Activated CD4-positive, alpha-beta T cell treated with anti-CD3 and anti-CD28 coated beads, Interleukin-10, Interleukin-2, amounts not matched to agents 100 ng/mL and 50 ng/mL, durations not matched to agents 16 hours and 8 hours (primary cell): ENCODE measurements at places on chromosomes 6 and 20.

DNA sequence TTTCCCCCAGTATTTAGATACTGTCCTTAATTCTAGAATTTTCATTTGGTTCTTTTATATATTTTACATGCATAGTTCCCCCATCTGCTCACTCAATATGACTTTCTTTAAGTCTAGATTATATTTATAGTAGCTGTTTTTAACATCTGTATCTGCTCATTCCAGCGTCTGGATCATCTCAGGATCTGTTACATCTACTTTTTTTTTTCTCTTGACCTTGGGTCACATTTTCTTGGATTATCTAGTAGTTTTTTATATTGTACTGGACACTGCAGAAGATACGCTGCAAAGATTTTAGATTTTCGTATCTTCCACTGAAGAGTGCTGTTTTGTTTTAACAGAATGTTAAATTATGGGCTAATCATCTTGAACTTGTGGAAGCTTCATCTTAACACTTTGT is 20.7 kb downstream of the RAB22A start:
- no peak for DNase-seq

DNA sequence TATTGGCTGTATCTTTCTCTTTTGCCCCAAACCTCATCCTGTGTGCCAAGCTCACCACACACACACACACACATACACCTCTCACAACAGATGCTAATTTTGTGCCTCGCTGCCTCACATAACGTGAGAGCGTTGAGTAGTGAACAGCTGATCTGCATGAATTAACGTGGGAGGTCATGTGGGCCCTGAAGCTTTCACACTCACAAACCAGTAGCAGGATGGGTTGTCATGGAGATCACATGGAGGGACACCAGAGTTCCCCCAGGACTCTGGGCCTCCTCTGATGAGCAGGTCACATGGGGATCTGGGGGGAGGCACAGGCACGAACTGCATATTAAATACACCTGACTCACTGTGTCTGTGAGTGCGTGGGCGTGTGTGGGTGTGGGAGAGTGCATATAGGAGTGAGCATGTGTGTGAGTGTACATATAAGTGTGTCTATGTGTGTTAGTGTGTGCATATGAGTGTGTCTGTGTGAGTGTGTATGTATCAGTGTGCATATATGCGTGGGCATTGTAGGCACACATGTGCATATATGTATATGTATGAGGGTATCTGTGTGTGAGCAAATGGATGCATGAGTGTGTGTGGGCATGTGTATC is 62.7 kb upstream of the SULF2 start:
- no peak for DNase-seq

DNA sequence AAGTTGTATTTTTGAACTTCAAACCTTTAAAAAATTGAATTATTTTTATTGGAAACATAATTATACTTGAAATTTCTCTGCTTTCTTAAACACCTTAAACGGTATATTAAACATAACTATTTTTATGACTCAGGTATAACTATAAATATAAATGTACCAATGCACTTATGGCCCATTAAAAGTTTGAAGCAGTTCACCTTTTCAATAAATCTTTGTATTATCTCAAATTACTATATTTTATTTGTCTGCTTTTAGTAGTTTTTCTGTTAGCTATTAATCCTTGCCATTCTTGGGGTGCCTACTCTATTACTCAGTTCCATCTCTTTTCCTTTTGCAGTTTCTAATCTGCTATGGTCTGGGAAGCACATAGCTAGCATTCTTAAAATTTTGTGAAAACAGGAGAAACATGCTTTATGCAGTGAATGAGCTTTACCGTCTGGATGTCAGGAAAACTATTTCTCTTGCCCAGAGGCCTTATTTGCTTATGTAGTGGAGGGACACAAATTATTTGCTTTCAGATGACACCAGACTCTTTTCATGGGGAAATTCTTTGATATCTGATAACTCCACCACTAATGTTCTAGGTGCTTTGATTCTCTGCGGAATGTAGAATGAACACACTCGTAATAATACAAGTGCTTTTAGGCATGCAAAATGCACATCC is 378.9 kb upstream of the CITED2 start:
- no peak for DNase-seq

DNA sequence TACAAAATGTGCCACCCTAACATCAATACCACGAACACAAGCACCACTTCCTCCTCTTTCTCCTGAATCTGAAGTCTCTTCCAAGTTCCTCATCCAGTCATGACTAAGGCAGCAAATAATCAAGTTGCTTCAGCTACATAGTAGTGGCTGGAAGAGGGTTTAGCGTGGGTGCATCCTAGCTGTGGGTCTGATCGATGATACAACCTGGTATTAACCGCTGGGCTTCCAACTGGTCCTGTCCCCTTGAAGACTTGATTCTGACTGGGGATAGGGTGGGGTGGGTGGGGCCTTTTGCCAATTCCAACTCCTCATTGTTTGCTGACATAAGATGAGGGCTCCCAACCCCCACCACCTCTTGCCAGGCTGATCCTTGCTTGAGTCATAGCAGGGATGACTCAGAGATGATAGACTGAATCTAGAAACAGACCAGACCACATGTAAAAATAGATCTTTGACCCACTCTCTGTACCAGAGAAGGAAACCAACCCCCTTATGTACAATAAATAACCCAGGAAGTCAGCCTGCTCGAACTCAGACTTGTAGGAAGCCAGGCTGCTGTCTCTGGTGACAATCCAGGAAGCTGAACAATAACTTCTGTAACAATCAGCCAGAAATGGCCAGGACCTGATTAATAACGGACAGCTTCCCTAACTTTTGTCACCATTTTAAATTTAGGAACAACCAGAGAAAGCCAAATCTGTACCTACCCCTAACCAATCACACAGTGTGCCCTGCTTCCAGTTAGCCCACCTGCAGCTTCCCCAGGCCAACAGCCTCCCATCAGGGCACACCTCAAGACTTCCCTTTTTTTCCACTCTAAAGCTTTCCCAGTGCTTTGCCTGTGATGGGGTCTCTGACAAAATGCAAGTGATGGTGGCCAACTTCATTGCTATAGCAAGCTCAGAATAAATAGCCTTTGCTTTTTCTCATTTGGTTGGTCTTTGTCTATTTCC is 68.9 kb upstream of the FAM184A start:
- peak; percentile 93 for DNase-seq

GRCh38 chr6:111800259-111800765 is 72.9 kb downstream of the FYN start:
- no peak for DNase-seq
